ENCODE measurements at places on chromosomes 3 and 15.

GRCh38 chr15:31160740-31161495 lies 59.4 kb upstream of the TRPM1 start:
- DNase-seq: peak; percentile 59

GRCh38 chr3:178193846-178194245 lies 342.4 kb upstream of the KCNMB2 start:
- no peak for DNase-seq

DNA sequence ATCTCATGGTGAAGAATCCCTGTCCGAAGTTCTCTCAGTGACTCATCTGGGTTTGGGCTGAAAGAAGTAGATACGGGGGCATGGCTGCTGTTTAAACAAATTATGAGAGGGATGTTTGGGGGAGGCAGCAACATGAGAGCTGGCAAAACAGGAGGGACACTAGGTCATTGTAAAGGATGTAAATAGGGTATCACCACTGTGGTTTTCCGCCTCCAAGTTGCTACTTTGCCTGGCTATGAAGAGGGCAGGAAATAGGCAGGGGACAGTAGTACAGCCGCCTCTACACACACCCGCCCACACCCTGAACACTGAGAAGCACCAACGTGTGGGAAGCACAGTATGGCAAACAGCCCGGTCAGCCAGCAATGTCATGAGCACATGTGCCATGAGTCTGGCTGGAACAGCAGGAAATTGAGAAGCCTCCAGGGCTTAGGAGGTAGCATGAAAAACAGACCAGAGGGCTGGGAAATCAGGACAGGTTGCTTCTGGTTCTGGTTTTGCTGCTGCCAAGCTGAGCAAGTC lies 17.1 kb downstream of the HEXA start:
- no peak for DNase-seq

GRCh38 chr15:48563934-48564333 lies 81.6 kb downstream of the FBN1 start:
- DNase-seq: no peak

GRCh38 chr3:194132465-194133286 lies 3.3 kb upstream of the HES1 start:
- DNase-seq: no peak

DNA sequence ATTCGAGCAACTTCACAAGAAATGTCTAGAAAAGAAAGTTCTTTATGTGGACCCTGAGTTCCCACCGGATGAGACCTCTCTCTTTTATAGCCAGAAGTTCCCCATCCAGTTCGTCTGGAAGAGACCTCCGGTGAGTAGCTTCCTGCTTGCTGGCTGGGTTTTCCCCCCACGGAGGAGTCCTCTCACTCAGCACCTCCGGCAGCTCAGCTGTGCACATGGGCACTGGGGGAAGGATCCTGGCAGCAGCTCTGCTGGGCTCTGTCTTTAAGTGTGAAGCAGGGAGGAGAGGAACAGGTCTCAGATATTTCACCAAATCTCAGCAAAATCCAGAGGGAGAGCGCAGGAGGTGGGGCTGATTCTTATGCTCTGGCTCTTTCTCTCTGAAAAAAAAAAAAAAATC lies 684 bp downstream of the CAPN3 start:
- no peak for DNase-seq

GRCh38 chr3:148089171-148089570 lies 608.5 kb upstream of the AGTR1 start:
- no peak for DNase-seq

DNA sequence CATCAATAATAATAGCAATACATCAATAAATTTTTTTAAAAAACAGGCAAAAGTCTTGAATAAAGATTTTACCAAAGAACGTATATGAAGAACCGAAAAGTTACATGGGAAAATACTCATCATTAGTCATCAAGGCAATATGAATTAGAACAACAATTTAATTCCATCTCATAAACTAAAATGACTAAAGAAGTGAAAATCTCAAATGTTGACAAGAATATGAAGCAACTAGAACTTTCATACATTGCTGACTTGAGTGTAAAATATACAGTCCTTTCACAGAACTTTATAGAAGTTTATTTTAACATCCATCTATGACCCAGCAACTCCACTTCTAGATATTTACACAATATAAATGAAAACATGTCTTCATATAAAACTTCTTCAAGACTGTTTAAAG lies 35.3 kb upstream of the ABHD10 start:
- no peak for DNase-seq

DNA sequence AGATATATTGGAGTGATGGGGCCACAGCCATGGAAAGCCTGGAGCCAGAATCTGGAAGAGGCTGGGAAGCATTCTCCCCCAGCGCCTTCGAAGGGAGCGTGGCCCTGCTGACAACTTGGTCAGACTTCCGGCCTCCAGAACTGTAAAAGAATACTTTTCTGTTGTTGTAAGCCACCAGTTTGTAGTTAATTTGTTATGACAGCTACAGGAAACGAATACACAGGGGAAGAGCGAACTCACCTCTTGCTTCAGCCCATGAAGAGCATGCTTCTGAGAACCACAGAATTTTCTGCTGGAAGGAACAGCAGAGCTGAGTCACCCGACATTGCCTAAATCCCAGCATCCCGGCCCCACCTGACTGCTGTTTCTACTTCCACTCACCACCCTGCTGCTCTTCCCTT lies 501.7 kb downstream of the SHQ1 start:
- no peak for DNase-seq

DNA sequence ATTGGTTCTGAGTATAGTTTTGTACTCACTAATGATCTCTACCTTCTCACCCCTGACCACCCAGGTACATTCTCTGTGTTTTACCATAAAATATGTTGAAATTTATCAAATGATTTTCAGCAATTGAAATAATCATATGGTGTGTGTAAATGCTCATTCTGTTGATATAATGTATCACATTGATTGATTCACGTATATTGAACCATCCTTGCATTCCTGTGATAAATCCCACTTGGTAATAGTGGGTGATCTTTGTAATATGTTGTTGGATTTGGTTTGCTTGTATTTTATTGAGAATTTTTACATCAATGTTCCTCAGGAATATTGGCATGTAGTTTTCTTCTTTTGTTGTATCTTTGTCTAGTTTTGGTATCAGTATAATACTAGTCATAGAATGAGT lies 1497.6 kb downstream of the OTOL1 start:
- DNase-seq: no peak

DNA sequence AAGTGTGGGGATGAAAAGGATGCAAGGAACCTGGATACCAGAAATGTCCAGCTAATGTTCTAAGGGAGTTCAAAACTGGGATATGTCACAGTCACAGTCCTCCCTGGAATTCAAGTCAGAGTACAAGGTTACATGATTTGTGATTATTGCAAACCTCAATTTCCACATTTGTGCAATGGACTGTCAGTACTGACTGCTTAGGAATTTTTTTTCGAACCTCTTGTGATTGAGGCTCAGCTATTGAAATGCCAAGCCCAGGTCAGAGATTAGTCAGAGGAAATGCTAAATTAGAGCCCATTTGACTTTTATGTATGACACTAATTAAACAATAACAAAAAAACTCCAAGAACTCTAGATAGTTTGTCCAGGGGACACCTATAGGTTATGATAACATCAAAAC lies 210.2 kb downstream of the THSD4 start:
- DNase-seq: no peak

DNA sequence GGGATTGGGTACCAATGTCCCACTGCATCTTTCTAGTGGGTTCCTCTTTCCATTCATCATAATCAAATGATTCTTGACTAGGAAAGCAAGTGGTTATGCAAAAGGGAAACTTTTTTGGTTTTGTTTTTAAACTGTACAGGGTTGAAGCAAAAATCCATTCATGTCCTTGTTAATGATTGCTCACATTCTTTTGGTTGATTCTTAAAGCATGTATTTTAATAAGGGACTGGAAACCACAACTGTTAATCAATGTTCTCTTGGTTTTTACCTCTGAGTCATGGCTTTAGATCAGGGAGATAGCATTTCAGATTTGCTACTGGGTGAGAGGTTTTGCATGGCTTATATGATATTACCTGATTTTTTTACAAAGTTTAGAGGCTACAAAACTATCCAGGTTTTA lies 371.7 kb upstream of the RGMA start:
- no peak for DNase-seq

- no peak for DNase-seq
Measured at GRCh38 chr15:77769700-77770099, 137.0 kb upstream of the LINGO1 start.

- DNase-seq: no peak
Measured at GRCh38 chr3:196096382-196096953, 14.6 kb upstream of the TFRC start.

- no peak for DNase-seq
Measured at GRCh38 chr3:181009225-181009624, 19.7 kb upstream of the DNAJC19 start.

DNA sequence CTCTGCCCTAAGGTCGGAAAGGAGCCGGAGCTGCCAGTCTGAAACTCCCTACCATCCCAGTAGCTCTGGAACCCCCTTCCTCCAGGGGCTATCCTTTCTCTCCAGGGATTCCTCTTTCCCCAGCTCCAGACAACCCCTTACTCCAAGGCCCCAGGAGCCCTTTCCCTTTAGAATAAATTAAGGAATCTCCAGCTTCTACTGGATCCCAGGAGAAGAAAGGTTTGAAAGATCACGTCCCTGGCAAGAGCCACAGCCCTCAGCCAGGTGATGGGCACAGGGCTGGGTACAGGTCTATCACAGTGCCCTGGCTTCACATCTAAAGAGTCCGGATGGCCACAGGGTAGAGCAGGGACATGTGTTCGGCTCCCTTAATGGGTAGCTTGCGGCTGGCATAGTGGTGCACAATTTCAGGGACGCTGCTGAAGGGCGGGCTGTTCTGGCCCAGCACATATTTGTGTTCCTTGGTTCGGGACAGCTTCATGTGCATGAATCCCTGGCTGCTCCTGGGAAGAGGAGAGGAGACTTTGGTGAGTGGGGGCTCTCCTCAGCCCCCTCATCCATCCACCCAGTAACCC lies 20.0 kb downstream of the SHF start:
- DNase-seq: no peak

DNA sequence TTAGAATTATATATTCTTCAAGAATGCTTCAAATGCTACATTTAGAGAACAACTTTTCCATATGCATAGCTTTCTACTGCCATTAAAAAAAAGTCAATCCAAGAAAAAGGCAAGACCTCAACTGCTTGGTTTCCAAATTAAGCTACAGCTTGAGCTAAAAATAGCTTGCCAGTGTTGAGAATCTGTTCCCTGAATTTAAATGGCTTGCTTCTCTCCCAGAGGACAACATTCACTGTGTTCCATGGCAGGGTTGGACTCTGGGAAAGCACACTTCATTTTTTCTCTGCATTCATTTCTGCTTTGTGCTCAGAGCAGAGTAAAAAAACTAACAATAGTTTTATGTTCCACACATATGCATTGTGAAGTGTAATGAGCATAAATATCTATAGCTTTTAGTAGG lies 50.3 kb upstream of the ACTL6A start:
- DNase-seq: no peak

DNA sequence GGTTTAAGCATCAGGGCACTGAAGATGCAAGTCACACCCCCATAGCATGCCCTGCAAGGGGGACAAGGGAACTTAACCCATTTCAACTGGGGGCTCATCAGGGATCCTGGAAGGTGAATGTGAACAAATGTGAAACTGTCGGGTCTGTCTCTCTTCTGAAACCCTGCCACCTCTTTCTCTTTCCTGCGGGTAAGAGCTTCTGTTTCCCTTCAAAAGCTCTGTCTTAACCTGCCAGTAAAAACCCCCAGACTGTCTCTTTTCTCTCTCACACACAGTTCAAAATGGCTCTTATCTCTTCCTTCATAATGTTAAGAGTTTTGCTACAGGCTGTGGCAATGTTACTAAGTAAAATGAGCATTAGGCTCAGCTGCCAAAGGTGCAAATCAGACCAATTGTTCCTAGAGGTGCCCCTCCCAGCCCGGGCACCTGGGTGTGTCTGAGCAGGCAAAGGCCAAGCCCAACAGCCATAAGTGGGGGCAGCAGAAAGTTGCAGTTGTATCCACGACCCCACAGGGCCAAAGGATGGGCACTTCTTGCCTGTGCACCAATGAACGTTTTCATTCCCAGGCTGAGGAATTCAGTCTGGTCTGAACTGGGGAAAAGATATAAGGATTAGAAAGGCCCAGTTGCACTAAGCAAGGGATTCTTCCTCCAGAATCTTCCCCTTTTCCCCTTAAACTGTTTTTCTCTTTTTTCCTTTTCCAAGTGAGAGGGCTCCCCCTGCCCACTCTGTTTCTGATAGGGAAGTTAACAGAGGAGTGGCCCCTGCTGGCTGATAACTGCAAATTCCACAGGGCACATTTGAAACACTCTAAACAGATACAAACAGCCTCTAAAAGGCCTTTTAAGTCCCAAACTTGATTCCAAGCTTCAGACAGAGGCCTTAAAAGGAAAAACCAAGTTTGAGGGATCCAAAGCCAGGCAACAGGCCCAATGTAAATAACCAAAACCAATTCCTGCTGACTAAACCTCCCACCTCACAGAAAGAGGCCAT lies 113.8 kb upstream of the EPHA6 start:
- no peak for DNase-seq

DNA sequence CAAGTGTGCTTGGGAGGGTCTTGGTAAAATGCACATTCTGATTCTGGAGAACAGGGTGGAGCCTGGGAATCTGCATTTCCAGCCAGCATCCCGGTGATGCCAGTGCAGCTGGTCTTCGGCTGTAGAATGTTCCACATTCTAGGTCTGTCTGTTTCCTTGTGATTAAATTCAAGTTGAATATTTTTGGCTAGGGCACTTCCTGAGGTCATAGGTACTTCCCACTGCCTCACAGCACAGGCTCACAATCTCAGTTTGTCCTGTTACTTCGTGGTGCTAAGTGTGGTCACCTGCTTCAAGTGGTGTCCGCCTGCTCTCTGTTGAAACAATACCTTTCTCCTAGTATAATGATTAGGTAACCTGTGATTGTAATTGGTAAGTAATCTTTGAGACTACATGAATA lies 40.1 kb downstream of the FLNB start:
- no peak for DNase-seq

- no peak for DNase-seq
Measured at GRCh38 chr3:81270603-81271379, 490.7 kb downstream of the GBE1 start.

DNA sequence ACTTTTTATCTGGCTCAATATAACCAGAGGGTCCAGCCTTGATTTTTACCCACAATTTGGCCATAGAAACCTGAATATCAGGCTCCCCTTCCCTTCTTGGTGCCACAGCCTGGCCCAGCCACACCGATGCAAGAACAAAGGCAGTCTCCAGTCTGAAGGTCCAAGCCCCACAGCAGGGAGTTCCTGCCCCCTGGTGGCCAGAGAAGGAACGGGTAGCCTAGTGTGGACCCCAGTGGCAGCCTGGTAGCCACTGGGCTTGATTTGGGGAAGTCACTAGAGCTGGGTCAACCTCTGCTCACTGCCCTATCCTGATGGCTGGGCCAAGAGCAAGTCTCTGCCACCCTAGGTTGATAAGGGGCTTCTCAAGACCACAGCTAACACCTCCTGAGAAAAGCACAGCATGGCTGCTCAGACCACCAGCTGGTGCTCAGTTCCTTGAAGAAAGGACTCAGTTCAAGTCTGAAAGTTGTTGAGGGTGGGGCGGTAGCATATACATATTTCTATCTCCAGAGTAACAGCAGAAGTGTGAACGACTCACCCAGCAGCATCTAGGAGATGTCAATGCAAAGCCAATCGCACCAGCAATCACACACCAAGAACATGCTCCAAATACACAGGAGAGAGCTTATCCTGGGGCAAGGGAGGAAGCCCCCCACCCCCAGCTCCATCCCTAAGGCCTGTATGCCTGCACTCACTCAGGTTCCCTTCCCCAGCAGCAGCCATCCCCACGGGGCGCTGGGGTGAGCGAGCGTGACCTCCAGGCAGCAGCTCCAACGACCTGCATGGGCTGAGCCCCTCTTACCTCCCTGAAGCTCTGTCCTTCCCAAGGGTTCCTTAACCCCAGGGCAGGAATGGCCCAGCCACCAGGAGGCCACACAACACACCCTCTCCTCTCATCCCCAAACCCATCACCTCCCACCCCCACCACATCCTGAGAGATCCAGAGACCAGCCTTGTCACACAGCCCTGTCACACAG lies 7.6 kb downstream of the PFKFB4 start:
- DNase-seq: peak; percentile 84

Measured in D721Med (cell line).